Fibroblast of skin of left biceps (primary cell): ENCODE measurements at places on chromosomes 7 and 10.

GRCh38 chr7:21967598-21968003 lies 21.9 kb upstream of the CDCA7L start:
- DNase-seq, result no peak

- no peak for DNase-seq
Observed at GRCh38 chr10:107520348-107520747, 355.8 kb upstream of the SORCS1 start.

- no peak for DNase-seq
Observed at GRCh38 chr7:140898786-140899536, 25.8 kb downstream of the BRAF start.

DNA sequence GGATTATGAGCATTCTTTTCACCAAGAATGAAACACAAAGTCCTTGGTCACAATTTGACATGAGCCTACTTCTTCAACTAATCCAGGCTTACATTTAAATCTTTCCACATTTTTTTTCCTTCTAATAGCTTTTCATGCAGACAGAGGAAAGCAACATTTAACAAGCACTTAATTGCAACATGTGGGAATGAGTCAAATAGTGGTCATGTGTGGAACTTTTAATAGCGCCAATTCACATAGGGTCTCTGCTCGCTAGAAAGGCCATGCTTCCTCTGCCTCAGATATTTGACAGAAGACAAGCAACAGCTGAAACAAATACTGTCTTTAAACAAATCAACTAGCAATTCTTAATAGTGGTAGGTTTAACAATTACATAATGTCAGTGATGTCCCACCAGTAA lies 285.9 kb upstream of the ETV1 start:
- DNase-seq, result no peak

GRCh38 chr7:79176859-79177477 lies 276.5 kb downstream of the MAGI2 start:
- DNase-seq, result no peak

DNA sequence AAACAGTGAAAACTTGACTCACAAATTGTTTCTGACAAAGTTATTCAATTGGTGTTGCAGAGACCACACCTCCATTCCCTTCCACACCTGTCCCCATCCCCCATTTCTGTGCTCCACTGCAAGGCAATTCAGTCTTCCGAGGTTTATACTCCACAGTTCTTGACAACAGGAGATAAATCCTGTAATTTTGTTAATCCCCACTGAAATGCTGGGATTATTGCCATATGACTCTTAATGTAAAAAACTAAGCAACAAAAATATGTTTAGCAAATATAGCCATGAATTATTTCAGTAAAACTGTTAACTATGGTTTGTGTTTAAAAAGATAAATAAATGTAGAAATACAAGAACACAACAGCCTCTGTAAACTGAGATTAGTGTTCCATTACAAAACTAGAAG lies 170.1 kb upstream of the SEMA3D start:
- DNase-seq, result no peak

- no peak for DNase-seq
Observed at GRCh38 chr10:76459016-76459730, 1027.7 kb downstream of the LRMDA start.

DNA sequence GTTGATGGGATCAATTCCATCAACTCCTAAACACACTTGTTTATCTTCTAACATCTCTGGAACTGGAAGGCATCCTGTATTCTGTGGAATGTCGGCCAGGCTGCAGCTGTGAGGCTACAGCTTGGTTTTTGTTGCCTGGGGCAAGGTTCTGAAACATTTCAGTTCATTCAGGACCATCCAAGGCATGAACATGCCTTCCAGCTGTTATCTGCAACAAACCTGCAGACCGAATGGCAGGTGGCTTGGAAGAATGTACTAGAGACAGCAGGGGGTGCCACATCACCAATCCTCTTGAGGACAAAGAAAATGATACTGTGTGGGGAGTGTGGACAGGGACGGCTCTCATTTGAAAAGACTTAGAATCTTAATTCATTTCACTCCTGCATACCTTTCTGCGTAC lies 12.4 kb downstream of the PAPOLB start:
- DNase-seq, result no peak

DNA sequence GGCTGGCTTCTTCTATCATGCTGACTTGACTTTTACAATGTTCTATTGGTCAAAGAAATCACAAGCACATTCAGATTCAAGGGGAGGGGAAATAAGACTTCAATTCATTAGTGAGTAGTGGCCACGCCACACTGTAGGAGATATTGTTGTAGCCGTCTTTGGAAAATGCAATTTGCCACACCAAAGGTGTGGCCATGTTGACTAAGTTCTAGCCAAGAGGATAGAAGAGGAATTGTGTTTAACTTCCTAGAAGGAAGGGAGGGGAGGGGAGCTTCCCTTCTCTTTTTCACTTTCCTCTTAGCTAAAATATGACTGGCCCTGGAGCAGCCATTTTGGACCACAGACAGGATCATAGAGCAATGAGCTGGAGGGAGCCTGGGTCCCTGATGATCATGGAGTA lies 3.4 kb upstream of the PRKAR2B start:
- no peak for DNase-seq

GRCh38 chr10:122505011-122505410 lies 43.7 kb downstream of the HTRA1 start:
- no peak for DNase-seq

DNA sequence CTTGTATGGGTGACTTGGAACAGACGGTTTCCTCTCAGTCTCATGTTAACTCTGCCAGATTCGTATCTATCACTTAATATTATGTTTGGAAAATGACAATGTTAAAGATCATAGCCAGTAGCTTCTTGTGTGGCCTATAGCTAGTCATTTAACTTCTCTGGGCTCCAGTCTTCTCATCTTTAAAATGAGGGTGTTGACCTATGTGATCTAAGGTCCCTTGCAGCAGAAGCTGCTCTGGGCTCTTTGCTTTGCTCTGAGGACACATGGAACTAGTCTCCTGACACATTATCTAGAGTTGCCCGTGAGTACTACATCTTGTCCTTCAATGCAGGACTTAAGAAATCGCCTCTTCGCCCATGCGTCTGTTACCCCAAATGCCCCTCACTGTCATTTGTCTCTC lies 93.1 kb downstream of the TMEM178B start:
- no peak for DNase-seq

DNA sequence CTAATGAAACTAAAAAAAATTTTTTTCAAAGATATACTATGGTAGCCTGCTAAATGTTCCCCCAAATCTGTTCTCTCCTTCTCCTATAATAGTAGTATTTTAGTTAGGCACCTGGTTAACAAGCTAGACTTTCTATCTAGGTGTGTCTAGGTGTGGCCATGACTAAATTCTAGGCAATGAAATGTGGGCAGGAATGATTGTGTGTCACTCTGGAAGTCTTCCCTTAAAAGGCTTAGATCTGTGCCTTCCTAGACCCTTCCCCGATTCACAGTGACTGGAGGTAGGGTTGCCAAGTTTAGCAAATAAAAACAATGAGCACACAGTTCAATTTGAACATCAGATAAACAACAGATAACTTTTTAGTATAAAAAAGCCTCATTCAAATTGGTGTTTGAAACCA lies 8.3 kb upstream of the ARHGAP21 start:
- DNase-seq, result no peak
